Kidney tubule cell (primary cell): ENCODE measurements at places on chromosomes 16 and 17.

DNA sequence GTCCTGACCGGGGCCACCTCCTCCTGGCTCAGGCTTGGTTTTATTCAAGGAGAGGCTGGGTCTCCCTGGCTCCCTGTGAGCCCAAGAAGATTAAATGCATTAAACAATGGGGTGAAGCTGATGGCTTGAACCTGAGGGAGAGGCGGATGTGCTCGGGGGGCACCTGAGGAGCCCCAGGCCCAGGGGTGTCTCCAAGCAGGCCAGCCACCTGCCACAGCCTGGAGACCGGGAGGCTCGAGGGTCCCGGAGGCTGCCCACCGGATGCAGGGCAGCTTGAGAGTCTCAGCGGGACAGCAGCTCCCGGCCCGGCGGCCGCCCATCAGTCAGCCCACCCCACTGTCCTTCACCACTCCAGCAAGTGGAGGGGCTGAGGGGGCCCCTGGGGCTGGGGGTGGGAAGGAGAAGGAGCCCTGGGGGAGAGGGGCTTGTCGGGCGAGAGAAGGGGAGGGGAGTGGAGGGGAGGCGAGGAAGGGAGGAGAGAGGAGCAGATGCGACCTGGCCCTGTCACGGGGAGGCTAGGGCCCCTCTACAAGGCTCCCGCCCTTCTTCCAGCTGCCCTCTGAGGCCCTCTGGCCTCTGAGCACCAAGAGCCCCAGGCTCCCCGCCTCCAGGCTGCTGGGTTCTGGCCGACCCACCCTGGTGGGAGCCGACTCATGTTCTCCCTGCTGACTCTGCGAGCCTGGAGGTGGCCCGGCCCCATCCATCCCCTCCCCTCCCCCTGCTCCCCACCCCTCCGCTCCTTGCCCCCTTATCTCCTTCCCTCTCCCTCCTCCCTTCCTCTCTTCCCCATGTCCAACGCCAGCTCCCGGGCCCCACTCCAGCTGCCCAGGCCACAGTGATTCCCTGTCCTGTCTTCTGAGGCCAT, 13.2 kb downstream of the CD7 start:
- no peak for DNase-seq

DNA sequence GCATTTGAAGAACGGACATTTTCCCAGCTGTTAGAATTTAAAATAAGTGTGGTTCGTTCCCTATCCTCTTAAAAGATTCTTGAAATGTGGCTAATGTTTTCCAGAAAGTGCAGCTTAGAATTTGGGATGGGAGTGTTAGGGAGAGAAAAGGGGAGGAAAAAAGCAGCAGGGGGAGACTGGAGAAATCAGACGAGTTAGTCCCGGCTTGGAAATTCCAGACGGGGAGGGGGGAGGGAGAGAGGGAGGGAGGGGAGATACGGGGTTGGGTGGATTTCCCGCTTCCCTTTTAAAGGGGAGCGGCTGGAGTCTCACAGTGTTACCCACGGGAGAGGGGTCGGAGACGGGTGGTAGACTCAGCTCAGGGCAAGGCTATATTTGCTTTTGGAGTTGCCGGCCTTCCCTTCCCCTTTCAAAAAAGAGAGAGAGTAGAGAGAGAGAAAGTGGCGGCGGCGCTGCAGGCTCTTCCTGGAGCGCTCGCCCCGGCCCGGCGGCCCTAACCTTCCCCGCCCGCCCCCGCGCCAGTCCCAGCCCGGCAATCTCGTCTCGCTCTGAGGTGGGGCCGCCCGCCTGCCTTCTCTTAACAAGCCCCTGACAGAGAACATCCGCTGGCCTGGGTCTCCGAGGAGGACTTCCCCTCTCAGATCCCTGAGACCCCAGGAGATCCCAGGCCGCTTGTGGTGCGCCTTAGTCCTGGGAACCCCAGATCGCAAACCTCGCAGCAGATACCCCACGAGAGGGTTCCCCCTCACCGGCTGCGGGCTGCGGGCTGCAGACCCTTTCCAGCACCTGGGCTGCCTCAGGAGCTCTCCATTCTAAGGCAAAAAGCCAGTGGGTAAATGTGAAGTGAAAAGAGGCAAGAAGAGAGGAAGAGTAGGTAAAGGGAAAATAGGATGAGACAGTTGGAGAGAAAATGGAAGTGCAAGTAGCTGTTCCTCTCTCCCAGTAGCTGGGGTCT, 6.6 kb downstream of the IGF2BP1 start:
- no peak for DNase-seq

DNA sequence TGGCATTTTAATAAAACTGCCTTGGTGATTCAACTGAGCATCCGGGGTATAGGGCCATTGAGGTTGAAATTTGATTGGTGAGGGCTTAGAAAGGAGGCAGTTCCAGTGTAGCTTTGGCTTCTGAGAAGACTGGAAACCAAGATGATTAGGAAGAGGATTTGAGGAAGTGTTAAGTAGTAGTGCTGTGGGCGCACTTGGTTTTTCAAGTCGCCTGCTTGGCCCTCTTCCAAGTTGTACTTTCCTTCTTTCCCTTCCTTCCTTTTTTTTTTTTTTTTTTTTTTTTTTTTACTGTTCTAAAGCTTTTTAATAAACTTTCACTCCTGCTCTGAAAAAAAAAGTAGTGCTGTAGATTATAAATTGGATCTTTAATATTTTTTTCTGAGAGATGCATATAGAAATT, 320.5 kb downstream of the UTP18 start:
- no peak for DNase-seq

DNA sequence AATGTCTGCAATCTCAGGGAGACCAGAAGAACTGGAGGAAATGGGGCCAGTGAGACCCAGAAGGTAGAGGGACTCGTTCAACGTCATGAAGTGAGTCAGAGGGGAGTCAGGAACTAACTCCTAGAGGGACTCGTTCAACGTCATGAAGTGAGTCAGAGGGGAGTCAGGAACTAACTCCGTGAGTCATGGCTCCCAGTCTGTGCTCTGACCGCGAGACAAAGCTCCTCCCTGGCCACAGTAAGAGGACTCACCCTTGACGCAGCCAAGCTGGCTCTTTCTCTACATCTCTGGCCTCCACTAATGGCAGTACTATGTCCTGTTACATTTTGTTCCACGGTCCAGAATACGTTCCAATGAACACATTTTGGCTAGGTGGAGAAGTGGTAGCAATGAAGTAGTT, 902.5 kb downstream of the KCNJ2 start:
- DNase-seq = peak; percentile 83

DNA sequence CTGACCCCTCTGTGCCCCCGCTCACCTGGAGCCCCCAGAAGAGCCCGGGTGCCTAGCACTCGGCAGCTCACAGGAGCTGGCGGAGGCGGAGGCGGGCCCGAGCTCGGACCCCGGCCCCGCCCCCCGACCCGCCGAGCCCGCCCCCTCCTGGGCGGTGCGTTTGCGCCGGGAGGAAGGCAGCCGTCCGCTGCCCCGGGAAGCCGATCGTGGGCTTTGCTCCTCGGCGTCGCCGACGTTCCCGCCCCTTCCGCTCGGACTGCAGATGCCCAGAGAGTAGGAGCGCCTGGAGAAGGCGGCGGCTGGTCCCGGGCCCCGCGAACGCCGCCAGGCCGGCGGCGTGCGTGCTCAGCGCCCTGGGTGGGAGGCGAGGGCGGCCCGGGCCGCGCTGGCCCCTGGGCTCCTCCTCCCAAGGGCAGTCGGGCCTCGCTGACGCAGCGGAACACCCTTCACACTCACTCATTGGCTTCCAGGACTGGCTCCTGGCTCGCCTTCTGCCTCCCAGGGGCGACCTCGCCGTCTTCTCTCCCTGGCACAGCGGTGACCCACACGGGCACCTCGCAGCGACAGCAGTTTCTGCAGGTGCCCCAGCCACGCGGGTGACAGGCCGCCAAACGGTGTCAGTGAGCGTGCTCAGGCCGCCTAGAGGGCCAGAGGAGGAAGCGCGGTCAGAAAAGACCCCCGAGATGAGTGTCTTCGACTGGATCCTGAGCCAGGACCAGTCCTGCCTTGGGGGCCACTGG, at the start of gene PLSCR3:
Gene PLSCR3 (minus strand): TSS at position 74 of the 740 bp plus-strand sequence. CDS start 415 bp downstream, outside the sequence.
- peak; percentile 94 for DNase-seq

GRCh38 chr16:55779402-55780094, 53.3 kb downstream of the CES1 start:
- no peak for DNase-seq

GRCh38 chr16:19748389-19749168, 30.5 kb downstream of the IQCK start:
- DNase-seq = no peak

DNA sequence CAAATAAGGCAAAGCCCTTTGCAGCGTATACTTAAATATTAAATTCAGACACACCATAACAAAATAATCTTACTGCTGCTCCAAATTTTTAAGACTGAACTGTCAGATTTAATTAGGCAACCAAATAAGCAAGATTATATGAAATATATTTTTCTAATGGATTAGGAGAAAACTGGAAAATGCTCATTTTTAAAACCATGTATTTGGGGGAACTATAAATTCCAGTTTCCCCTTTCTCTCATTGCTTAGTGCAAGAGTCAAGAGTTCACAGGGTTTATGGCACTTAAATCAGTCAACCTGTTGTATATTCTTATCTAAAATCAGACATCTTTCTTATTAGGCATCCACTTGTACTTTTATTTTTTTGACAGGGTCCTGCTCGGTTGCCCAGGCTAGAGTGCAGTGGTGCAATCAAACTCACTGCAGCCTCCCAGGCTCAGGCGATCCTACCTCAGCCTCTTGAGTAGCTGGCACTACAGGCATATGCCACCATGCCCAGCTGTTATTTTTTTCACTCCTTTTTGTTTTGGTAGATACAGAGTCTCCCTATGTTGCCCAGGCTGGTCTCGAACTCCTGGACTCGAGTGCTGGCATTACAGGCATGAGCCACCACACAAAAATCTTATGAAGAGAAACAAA, 2.1 kb upstream of the KANSL1 start:
- DNase-seq = no peak

- peak; percentile 73 for DNase-seq
These were observed 12.1 kb upstream of the CBX8 start for GRCh38 chr17:79808763-79809529.

DNA sequence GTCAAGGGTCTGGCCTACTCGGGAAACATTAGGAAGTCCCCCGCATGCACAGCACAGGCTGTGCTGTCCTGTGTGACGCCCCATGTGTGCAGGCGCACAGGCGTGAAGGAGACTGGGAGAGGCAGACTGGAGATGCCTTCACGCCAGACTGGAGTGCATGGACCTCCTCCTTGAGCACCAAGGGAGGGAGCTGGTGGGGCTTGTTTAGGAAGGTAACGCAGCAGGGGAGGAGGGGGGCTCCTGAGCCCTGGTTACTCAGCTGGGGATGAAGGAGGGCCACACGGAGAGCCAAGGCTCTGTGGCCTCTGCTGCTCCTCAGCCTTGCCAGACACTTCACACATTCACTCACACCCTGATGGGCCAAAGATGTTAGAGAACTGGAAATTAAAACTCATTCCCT, 7.7 kb downstream of the HSDL1 start:
- DNase-seq = peak; percentile 20

GRCh38 chr16:63461248-63461841, 1425.1 kb upstream of the CDH8 start:
- peak; percentile 45 for DNase-seq

DNA sequence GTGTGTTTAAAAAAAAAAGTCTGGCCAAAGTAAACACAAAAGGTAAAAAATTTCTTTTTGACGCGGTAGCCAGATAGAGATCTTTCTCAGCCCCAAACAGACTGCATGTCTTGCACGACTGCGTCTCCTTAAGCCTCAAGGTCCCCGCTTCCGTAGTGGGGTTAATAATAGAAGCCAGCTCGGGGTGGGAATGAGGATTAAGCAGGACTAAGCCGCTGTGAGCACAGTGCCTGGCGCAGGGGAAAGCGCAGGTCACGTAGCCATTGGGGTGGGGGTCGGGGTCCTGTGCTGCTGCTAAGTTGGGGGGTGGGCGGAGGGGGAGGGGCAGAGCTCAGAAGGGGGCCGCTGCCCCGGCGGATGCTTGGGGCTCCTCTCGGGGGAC, 521 bp downstream of the GGA2 start:
- peak; percentile 48 for DNase-seq

- no peak for DNase-seq
These were observed 129.2 kb upstream of the MYOCD start for GRCh38 chr17:12536472-12536871.

- peak; percentile 30 for DNase-seq
These were observed 66.1 kb downstream of the BCAS3 start for GRCh38 chr17:60743799-60744198.

DNA sequence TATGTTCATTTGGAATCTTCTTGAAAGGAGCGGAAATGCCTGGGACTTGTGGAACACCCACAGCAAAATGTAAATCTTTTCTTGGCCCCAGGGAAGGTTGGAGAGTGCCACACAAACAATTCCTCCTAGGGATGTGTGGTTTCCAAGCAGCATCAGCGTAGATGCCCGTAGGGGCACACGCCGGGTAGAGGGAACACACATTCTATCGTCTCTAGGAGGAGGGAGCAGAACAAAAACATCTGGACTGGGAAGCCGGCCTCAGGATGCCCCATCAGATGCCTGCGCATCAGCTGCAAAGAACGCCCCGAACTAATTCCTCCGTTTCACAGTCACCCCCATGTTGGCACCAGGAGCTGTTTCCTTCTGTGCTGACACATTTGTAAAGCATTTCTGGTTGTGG, 357.9 kb upstream of the ZFHX3 start:
- DNase-seq = no peak

- DNase-seq = no peak
These were observed 2.5 kb upstream of the LDHD start for GRCh38 chr16:75118943-75119539.

DNA sequence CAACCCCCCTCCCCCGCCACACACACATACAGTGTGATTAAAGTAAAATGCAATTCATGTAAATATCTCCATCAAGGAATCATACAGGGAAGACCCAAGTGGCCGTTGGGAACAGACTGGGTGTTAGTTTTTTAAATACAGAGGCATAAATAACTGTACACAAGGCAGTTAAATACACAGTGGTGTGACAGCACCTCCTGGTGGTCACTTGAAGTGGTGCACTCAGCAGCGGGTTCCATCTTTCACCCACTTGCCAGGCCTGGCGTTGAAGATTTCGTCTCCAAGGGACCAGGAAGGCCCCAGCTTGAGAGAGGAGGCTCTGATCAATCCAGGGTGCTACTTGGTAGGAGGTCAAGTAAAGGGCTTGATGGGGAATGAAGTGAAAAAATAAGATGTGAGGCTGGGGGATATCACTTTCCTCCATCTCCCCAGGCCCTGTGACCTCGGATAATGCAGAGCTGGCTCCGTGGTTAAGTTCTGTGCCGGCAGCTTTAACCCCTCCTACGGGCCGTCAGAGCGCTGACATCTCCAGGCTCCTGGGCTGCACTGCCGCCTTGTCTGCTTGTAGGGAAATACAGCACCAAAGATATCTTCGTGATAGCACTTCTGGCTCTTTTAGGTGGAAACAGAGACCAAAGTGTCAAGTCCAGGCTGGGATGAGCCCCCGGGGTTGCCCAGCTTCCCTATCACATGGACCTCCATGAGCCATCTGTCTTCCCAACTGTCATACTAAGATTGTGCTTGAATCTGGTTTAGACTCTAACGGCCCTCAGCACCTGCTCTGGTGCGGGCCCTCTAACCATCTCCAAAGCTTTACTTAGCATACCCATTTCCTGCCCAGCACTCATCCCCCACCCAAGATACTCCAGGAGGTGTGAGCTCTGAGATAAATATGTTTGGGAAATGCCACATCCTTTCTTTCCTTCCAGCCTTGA, 20.7 kb downstream of the LGALS9 start:
- DNase-seq = peak; percentile 42

- DNase-seq = no peak
These were observed 106.3 kb upstream of the ZFHX3 start for GRCh38 chr16:73154063-73154870.

GRCh38 chr16:24753000-24753399, 23.5 kb downstream of the TNRC6A start:
- DNase-seq = no peak

- no peak for DNase-seq
These were observed 332.0 kb downstream of the XYLT1 start for GRCh38 chr16:17138801-17139200.
